Peyer's patch (tissue), 4 donors: ENCODE measurements at places on chromosomes 6 and 20.
A peak's percentile ranks its signal among the peaks of the same experiment; 100 is the strongest.

GRCh38 chr6:110282412-110282811 is 75.7 kb downstream of the METTL24 start:
- no peak for DNase-seq

DNA sequence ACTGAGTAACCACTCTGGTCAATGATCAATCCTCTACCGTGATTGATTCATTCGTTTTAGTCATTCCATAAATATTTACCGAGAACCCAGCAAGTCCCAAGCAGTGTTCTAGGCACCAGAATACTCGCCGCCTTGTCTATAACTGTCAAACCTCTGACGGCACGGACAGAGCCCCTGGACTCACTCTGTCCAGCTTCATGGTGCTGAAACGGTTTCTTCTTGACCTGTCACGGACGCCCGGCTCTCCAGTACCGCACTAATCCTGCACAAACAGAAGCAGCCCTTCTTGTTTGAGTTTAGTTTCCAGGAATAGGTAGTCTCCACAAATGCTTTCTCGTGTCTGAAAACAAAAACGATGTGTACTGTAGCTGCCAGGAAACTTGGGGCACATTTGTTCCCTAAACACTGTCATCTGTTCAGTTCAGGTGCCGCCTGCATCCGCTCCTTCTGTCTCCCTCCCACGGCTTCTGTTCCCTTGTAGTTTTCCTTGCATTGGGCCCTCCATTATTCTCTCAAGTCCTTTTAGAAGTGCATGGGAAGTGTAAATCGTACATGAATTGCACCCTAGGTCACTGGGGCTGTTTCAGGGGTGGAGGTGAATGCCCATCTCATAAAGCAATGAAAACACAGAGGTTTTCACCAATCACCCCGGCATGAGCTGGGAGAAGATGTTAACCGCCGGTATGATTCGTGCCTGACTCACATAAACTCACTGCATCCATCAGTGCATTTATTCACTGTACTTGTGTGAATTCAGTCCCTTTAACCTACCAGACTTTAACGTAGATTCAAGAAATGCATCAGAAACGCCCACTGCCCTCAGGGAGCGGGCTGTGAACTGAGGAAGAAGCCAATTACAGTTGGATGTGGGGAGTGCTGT is 209.3 kb upstream of the CDH4 start:
- no peak for DNase-seq

GRCh38 chr6:9983168-9983567 is 431.7 kb downstream of the TFAP2A start:
- DNase-seq: no peak

GRCh38 chr6:63403725-63404124 is 83.9 kb upstream of the LGSN start:
- no peak for DNase-seq

DNA sequence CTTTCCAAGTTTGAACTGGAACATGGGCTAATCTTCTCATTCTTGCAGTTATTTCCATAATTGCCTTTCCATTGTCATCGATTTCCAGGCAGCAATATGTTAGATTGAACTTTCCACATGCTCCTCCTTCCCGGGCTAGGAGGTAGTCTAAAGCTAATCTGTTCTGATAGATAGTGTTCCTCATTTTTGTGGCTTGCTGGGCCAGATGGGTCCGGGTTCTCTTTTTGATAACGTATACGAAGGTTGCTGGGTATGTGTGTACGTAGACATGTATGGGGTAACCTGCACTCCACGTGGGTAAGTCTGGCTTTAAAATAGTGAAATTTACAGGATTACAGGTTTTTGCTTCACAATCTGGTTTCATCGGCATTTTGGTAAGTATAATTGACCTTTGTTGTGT is 14.0 kb upstream of the GMPR start:
- no peak for DNase-seq

GRCh38 chr20:48846516-48847492 is 19.0 kb upstream of the PREX1 start:
- DNase-seq: no peak

DNA sequence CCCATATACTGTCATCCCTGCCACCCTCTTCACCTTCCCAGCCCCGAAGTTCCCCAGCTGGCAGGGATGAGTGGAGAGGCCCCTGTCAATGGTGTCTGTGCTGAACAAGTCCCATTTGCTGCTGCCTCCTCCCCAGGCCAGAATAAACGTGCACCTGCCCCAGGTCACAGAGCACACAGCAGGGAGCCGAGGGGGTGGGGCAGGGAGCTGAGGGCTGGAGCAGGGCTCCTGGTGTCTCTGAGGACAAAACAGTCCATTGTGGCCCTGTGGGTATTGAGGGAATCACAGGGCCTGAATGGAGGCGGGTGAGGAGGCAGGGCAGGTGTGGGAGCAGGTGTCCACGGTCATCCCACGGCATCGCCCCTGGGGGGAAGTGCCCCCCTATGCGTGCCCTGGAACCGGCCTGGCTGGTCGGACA is 55.8 kb downstream of the SNAI1 start:
- DNase-seq: no peak

DNA sequence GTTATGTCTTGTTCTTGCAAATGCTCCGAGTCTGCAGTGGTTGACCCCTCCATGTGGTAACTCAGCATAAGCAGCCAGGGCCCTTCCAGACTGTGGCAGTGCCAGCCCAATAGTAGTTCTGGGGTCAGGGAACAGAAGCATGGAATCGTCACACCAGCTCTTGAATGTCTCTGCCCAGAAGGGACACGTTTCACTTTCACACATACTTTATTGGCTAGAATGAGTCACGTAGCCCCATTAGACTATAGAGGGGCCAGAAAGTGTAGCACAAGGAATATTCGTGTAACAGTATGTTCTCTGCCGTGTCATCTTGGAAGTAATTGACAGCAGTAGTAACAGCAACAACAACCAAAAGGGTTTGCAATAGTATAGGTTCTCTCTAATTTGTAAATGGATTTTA is 254.7 kb downstream of the FARS2 start:
- no peak for DNase-seq

DNA sequence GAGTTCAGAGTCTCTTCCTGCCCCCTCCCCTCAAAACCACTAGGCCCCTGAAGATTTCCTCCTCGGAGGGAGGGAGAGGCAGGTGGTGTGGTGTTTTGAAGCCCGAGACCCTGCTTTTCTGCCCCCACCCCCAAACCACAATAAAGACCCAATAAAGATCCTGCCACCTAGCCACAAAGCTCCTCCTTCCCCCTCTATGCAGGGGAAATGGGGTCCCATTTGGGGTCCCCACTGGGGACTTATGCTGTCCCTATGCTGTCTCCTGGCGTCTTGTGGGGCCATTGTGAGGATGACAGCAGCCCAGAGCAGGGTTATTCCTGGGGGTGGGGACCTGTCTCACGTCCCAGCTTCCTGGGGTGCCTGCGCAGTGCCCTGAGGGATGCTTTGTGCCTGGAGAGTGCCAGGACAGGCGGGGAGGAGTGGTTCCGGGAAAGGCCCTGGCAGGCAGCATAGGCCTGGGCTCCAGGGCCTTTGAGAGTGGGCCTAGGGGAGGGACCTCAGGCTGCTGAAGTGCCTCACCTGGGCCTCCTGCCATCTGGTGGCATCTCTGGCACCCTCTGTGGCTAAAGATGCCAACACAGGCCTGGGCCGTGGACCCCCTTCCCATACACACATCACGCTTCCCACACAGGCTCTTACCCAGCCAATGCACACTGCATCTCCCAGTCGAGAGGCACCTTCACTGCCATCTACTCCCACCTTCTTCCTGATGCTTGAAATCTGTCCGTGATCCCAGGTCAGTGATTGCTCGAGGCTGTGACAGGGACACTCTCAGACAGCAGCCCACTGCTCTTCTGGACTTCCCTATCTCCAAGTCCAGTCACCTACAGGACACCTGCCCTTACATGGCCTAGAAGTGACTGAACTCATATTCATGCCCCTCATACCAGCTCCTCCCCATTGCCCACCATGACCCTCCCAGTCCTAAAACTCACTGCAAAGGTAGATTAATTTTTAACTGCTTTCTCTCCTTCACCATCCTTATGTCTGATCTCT is 7.9 kb upstream of the ARMC12 start:
- DNase-seq: peak; percentile 78

- DNase-seq: peak; percentile 79
These were observed 724 bp downstream of the CDKN1A start for GRCh38 chr6:36679043-36679833.

DNA sequence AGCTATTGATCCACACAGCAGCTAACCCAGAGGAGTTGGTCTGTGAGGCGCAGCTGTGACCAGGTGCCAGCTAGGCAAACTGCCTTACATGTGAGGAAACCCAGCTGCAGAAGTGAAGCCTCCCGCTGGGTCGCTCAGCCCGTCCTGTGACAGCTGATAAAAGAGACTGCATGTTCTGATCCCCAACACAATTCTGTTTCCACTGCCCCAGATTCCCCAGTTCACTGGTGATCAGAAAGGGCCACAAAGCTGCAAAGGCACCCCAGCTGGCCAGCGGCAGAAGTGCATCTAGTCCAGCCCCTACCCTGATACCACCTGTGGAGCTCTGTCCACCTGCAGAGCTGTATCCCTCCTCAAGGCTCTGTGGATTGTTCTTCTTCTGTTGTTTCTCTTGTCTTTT is 64.5 kb downstream of the CTNNBL1 start:
- DNase-seq: peak; percentile 47

- DNase-seq: no peak
These were observed 105.1 kb upstream of the ADGRF1 start for GRCh38 chr6:47147175-47147727.

- no peak for DNase-seq
These were observed 13.6 kb downstream of the LRRC73 start for GRCh38 chr6:43496370-43497128.

GRCh38 chr6:82957171-82957867 is 108.3 kb downstream of the UBE3D start:
- no peak for DNase-seq

- no peak for DNase-seq
These were observed 1.6 kb upstream of the ARHGAP40 start for GRCh38 chr20:38600057-38600456.

DNA sequence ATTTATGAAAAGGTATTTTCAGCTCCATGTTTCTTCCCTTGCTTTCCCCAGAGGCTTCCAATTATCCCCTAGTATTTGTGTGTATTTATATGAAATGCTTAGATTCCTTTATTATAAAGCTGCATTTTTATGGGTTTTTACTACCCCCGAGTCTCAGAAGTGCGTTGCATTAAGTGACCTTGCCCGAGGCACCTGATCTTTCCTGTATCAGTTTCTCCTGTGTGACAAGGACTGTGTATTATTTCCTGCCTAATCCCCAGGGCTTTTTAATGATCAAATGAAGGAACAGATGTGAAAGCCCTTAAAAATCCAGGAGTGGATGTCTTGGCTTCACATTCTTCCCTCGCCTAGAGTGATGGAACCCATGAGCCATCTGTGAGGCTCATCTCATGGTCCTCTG is 118.8 kb downstream of the TULP4 start:
- DNase-seq: no peak

DNA sequence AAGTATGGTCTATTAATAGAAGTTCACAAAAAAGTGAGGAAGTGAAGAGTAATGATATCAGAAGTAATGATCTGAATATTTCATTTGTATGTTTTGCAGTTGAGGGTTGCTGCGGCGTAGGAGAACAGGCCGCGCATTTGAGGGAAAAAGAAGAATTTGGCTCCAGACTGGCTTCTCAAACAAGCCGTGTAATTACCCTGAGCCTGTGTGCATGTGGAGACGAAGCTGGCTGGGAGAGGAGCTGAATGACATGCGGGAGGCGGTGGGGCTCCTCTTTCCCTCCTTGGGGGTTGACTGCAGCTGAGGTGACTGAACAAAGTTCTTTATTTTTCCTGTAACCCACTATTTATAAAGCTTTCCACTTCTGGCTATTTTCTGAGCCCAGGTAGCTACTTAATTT is 115.5 kb upstream of the AFDN start:
- no peak for DNase-seq

- DNase-seq: peak; percentile 55
These were observed 672 bp downstream of the PREX1 start for GRCh38 chr20:48826883-48827771.

GRCh38 chr6:148761527-148762011 is 14.7 kb downstream of the UST start:
- DNase-seq: no peak

GRCh38 chr6:82364087-82365015 is 734 bp downstream of the TPBG start:
- peak; percentile 69 for DNase-seq

DNA sequence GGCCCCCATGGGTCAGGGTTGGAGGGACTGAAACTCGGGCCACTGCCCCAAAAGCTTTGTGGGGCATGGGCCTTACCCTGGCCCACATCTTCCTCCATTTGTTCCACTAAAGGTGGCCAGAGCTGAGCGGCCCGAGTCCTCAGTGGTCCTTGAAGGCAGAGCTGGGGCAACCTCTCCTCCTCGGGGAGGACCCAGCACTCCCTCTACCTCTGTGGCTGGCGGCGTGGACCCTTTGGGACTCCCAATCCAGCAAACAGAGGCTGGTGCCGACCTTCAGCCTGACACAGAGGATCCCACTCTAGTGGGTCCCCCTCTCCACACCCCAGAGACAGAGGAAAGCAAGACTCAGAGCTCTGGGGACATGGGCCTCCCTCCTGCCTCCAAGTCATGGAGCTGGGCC is 9.3 kb downstream of the LPIN3 start:
- DNase-seq: no peak

DNA sequence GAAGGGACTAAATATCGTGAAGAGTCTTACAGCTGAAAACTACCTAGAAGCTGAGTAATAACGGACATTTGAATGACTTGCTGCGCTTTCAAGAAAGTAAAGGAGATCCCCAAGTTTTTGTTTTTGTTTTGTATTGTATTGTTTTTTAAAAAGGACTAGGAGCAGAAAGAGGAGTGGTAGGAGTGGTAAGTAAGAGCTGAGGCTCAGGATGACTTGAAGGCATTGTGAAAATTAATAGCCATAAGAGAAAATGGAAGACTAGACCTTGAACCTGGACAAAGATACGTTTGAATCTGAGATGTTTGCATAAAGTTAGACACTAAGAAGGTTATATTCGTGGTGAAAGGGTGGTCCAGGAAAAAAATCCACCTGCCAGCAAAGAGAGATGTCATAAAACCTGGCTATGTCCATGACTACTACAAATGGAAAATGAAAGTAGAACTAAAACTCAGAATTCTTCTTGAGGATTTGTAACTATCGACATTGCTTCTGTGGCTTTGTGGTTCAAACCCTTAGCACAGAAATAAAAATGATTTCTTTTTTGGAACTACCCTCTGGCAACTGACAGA is 824.8 kb upstream of the FLRT3 start:
- no peak for DNase-seq

- DNase-seq: no peak
These were observed 75.1 kb downstream of the SLC2A10 start for GRCh38 chr20:46784436-46785127.

- no peak for DNase-seq
These were observed 1.5 kb downstream of the PTPRT start for GRCh38 chr20:43188234-43188653.

DNA sequence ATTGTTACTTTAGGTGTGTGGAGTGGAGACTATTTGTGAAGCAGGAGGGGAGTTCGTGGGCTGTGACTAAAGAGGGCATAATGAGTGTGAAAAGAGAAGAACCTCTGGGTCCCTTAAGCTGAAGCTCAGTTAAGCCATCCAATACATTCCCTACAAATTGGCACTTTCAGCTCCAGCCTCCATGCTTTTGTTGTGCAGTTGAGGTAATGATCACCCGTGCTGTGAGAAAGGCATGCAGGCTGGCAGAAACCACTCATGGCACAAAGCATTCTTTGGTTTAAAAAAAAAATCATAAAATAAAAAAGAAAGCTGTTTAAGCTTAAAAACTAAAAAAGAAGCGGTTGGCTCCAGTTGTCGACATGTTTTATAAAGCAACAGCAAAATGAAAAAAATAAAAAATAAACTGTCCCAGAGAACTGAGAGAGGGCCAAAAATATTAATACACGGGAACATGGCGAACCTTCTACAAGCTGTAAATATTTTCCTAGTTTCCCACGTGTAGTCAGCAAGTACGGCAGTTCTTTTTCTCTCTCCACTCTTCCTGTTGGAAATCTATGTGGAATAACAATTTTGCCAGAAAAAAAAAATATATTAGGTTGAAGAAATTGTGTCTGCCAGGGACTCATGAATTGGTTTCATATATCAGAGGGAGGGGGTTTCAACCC is 82.2 kb downstream of the ANKRD60 start:
- no peak for DNase-seq
